ENCODE measurements at places on chromosomes 5 and 9.

GRCh38 chr5:118233606-118234005, 754.7 kb downstream of the DTWD2 start:
- no peak for DNase-seq

GRCh38 chr5:76337953-76338451, 65.1 kb upstream of the IQGAP2 start:
- DNase-seq: peak; percentile 52

- peak; percentile 9 for DNase-seq
These were observed 216.0 kb downstream of the KDM4C start for GRCh38 chr9:6973762-6974161.

DNA sequence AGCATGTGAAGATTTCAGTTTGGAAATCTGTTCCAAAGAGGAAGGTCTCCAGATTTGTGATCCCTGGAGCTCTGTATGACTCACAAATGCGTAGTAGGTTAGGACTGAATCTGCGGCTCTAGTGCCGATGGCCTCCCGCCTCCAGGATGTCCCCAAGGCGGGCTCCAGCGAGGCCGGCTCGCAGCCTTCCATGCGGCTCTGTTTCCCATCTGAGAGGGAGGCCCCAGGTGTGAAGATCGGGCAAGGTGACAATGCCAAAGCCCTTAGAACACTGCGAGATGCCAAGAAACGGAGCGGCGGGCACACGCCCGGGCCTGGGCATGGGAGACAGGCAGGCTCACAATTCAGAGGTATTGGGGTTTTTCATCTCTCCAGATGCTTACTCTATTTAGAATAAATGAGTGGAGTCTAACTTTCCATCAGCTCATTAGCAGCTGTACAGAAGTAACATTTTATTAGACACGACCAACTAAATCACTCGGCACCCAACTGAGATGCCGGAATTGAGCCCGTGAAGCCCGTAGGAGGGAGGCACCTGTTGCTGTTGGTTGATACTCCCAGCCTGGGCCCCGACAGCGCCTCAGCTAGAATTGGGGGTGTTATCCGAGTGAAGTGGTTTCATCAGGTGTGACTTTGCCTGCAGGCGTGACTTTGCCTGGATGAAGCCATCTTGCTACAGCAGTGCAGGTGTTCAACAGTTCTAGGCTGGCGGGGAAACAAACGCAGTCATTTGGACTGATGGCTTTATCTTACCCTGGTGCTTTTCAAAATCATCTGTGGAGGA, 7.4 kb upstream of the MRPS2 start:
- DNase-seq: no peak

DNA sequence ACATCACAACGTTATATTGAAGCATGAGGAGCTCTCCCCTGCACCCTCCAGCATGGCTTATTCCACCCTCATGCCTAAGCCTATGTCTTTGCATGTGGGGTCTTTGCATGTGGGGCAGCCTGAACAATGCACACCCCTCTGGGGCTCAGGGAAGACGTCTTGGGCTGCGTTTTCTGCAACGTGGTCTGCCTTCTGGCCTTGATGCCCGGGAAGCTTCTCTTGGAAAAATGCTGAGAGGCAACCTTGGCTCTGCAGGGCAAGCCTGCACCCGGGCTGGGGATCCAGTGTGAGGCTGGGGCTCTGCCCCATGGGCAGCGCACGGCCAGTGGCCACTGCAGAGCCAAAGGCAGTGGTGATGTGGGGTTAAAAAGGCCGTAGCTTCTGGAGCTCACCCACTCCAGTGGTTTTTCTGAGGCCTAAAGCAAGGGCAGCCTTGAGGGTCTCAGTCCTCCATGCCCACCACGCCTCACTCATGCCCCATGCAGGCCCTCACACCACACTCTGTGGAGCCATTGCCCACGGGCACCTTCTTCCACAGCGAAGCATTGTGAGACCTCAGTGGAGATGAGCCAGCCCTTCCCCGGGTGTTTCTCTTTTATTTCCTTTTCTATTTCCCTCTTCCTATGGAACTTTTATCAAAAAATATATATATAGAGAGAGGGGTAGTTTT, 112.2 kb downstream of the MRPL36 start:
- no peak for DNase-seq

DNA sequence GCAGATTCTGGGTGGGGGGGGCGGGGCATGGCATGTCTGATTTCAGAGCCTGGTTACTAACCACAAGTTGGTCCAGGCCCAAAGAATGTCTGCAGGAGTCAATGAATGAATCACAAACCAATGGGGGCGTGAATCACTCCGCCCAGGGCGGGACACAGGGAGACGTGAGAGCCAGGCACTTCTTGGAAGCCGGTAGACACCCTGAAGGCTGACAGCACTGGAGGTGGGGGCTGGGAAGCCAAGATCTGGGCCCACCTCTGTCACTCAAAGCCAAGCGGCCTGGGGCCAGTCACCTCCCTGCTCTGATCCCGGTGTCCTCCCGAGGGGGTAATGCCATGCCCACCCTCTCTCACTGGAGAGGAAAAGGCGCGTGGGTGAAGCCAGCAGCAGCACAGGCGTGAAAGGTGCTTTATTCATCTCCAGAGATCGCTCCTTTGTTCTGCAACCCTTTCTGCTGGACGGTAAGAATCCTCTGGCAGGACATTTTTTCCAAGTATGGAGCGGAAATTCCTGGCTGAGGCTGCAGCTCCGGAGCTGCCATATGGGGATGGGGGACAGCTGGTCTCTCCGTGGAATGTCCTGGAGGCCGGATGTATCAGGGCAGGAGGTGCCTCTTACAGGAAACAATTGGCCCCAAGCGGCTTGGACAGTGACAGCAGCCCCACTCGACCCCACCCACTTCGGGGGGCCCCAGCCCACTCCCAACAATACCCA, 85.0 kb downstream of the STK10 start:
- no peak for DNase-seq

- no peak for DNase-seq
These were observed 1.0 kb upstream of the DPYSL3 start for GRCh38 chr5:147510885-147511284.

DNA sequence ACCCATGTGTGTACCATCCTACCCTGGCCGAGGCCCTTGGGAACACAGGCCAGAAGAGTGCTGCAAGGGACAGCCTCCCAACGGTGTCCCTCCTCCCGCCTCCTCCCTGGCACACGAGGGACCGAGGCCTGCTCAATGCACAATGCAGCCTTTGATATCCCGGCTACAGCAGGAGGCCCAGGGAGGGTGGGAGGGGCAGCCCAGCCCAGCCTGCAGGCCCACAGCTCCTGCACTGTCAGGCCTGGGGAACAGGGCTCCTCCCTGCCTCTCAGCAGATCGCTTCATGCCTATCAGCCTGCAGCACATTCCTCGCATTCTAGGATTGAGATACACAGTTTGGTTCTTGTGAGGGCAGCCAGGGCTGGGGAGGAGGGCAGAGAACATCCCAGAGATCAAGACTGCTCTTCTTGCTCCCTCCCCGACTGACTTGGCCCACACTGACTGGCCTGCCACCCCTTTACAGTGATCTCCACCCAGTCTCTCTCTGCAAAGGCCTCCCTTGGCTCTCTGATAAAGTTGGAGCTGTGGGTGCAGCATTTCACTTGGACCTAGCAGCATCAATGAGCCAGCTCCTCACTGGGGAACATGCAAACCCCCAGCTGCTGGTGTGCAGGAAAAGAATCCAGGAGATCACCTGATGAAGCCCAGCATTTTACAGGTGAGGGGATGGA, at the start of gene SH3TC2:
TSS of gene SH3TC2 (minus strand) at position 46 of the 671 bp plus-strand sequence. CDS start at position 6, 40 bp downstream.
- no peak for DNase-seq

- no peak for DNase-seq
These were observed 36.3 kb downstream of the ZNF474 start for GRCh38 chr5:122165559-122166078.

GRCh38 chr9:93326056-93326455, 125.4 kb upstream of the FAM120A start:
- DNase-seq: no peak

DNA sequence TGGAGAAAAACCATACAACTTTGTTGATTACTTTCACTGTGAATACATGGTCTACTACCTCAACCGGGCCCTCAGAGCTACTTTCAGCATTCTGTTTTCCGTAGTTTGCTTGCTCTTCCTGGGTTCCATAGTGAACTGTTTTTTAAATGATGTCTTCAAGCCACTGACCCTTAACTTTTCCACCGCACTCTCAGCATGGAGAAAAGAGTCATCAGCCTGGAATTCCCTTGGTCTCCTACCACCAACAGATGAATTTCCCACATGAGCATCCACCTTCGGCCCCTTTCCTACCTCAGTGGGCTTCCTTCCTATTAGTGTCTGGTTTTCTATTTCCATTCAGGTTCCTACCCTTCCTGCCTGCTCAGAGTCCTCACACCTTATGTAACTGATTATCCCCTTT, 135.9 kb upstream of the ADAMTSL1 start:
- DNase-seq: no peak

DNA sequence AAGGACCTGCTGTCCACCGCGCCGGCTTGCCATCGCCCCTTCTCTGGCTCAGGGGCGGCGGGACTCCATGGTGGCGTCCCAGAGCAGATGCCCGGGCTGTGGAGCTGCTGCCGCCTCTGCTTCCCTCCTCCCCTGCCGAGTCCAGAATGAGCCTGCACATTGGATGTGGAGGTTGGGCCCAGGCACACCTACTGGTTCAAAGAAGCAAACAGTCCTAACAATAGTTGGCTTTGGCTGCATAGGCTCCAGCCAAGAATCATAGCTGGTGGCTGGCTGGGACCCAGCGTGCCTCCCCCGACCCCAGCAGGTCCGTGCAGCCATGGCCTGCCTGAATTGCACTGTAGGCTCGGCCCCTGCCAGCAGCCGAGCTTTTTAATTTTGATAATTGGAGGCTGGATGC, 25.8 kb downstream of the ADAMTSL2 start:
- no peak for DNase-seq

- no peak for DNase-seq
These were observed 133.6 kb upstream of the CDKN2B start for GRCh38 chr9:22142671-22143070.

DNA sequence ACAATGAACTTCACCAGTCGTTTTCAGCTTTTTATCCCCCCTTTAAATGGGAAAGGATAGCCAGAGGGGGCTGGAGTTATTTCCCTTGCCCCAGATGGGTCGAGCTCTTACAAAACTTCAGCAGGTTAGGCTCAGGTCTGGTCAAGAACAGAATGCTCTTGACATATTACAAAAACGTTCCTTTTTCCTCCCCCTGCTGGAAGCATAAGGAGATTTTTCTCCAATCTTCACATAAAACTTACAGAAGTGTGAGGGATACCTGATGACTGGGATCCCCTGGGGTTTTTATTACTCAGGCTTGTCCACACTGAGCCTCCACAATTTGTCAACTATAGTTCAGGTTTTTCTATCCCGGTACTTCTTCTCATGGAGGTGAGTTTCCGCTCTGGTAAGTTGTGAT, 60.8 kb downstream of the CSF2 start:
- peak; percentile 24 for DNase-seq

GRCh38 chr5:171342362-171343111, 33.5 kb downstream of the TLX3 start:
- DNase-seq: peak; percentile 64

- peak; percentile 39 for DNase-seq
These were observed 196.2 kb downstream of the DTWD2 start for GRCh38 chr5:118791926-118792734.

DNA sequence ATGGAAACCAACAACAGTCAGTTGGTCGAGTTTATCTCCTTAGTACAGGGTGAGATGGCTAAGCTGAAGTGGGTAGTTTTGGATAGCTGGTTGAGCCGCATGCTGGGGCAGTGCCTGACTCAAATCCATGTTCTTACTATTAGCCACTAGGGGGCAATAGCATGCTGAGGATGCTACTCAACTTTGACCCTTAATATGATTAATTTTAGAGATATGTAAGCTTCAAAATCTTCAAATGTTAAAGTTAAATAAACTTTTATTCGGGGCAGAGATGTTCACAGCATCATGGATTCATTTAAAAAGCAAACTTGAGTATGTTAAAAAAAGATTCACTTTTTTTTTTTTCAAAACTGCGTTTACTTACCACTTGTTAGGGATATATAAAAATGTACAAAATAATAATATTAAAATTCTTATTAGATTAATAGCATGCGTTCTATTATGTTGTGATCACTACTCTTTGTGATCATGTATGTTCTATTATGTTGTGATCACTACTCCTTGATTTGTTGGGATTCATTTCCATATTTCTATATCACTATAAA, 57.0 kb downstream of the C9orf153 start:
- peak; percentile 51 for DNase-seq

GRCh38 chr5:151004499-151004898, 15.9 kb upstream of the GPX3 start:
- DNase-seq: no peak

- no peak for DNase-seq
These were observed 125.5 kb downstream of the GABRB2 start for GRCh38 chr5:161421067-161421466.

- no peak for DNase-seq
These were observed 49.6 kb upstream of the CPLX2 start for GRCh38 chr5:175821790-175822211.

GRCh38 chr5:80871541-80871961, 88.6 kb upstream of the RASGRF2 start:
- DNase-seq: no peak

GRCh38 chr9:136372561-136373299, 739 bp downstream of the CARD9 start:
- peak; percentile 83 for DNase-seq

DNA sequence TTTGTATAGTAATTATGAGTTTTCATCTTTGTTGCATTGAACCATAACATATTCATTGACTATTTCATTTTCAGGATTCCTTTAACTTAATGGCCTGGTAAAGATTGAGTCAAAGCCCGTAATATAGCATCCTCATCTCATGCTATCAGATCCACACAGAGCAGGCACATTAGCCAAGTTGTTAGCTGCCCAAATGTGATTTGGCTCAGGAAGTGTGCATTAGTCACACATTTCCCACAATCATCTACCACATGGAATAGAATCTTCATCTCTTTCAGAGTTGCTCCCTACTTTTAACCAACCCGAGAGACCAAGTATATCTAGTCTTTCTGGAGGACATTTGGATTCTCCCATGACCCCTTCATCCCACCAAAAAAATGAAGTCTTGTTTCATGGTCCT, 481.0 kb upstream of the PTGER4 start:
- DNase-seq: no peak

- no peak for DNase-seq
These were observed 65.5 kb downstream of the NACC2 start for GRCh38 chr9:136029556-136029955.

DNA sequence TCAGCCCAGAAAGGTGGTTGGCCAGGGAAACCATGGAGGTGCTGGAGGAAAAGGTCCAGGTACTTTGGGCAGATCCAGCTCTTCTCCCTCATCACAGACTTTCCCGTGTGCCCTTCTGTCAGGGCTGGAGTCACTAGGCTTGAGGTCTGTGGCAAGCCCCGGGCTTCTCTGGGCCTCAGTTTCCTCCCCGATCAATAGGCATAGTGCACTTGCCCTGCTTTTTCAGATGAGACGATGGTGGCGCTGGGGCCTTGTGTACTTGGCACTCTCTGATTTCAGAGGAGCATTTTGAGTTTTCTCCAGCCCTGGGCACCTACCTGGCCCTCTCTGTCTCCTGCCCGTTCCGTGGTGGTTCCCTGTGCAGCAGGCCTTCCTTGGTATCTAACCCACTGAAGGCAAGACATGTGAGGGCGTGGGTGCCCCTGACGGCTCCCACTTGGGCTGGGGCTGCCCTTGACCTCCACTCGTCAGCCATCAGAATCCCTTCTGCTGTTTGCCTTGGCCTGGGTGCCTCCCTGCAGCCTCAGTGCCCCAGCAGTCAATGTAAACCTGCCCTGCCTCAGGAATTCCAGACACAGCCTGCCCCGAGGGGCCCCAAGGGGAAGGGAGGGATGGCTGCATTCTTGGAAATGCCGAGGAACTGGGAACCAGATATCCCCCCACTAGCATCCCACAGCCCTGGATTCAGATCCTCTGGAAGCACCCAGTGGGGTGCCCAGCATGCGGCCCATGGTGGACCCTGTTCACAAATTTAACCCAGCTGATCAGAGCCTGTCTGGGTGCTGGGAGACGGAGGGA, 66.3 kb upstream of the COL5A1 start:
- DNase-seq: no peak

Measured in inflammatory macrophage (primary cell).